Hematopoietic multipotent progenitor cell (in vitro differentiated cells): ENCODE measurements at places on chromosomes 4 and X. TPM values are rescaled to one million over a fixed set of nuclear protein-coding genes. Genes with fewer than 3 reads are reported as not detected.

The TMPRSS11B gene
- total RNA-seq: not detected

The PDE6B gene
- total RNA-seq: 36.4 TPM

The HAND2 gene
- total RNA-seq: not detected

The FOXR2 gene
- total RNA-seq: not detected

The BRS3 gene
- not detected for total RNA-seq

- DNase-seq: no peak
Observed at GRCh38 chr4:145207934-145208333, 27.5 kb upstream of the OTUD4 start.

DNA sequence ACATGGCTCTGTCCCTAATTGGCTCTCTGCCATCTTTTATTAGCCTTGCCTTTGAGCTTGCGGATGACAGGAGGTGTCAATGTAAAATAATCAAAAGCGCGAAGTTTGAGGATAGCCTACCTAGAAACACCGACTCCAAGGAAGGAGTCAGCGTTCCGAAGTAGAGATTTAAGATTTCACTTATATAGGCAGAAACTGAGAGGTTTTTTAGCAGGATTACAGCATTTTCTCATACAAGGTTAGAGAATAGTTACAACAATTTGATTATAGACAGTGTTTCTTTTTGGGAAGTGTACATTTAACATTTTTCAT is 499 bp upstream of the NFXL1 start:
- no peak for DNase-seq

DNA sequence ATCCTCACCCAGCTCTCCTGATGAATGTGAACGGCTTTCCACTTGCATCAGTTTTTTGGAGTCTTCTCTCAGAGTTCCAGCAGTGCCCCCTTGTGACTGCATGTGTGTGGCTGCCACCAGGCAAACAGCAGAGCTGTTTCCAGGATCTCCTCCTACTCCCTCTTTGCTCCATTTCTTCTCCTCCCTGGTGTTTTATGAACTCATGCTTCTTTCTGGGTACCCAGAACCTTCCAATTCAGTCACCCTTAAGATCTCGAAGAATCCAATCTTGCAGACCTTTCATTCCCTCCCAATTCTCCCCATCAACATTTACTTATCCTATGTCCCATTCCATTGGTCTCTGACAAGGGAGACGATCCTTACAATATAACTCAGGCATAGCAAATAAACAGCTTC is 6.8 kb upstream of the TCEANC start:
- DNase-seq: no peak

- no peak for DNase-seq
Observed at GRCh38 chrX:53479301-53479700, 45.1 kb upstream of the HSD17B10 start.

GRCh38 chr4:76989391-76990061 is 40.0 kb downstream of the SEPTIN11 start:
- peak; percentile 50 for DNase-seq

DNA sequence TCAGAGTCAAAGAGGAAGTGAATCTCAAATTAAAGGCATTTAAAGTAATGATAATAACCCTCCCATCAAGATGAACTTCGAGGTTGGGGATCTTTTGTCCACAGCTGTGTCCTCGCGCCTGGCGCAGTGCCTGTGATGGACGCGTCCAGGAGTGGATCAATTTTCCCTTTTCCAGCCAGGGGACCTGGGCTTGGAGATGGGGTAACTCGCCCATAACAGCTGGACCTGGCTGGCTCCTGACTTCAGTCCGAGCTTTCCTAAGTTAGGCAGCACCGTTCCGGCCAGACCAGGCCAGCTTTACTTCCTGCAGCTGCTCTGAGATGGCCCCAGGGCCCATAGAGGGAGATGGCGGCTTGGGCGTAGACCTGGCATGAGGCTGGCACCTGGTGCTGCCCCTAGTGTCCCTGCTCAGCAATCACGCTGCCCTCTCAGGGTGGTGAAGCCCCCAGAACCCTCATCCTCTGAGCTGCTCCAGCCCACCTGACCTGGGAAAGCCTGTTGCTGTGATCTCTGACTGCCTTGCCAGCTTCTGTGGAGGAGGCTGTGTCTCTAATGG is 23.9 kb downstream of the ADRA2C start:
- no peak for DNase-seq

GRCh38 chrX:9604111-9604907 is 139.5 kb downstream of the TBL1X start:
- no peak for DNase-seq

DNA sequence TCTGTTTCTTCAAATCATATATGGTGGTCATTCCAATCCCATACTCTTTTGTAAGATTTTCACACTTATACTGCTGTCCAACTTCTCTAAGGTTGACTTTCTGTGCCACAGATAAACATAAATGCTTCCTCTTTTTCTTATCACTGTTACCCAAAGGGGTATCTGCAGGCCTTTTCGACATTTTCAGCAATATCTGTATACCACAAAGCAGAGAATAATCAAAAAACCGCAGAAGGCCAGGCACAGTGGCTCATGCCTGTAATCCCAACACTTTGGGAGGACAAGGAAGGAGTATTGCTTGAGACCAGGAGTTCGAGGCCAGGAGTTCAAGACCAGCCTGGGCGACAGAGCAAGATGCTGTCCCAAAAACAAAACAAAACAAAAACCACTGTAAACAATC is 3.1 kb upstream of the RFC1 start:
- peak; percentile 61 for DNase-seq

- DNase-seq: no peak
Observed at GRCh38 chr4:85457752-85458467, 17.0 kb upstream of the ARHGAP24 start.

- DNase-seq: no peak
Observed at GRCh38 chr4:17630228-17630627, 15.8 kb downstream of the MED28 start.

GRCh38 chr4:66032571-66032970 is 362.3 kb upstream of the EPHA5 start:
- no peak for DNase-seq

DNA sequence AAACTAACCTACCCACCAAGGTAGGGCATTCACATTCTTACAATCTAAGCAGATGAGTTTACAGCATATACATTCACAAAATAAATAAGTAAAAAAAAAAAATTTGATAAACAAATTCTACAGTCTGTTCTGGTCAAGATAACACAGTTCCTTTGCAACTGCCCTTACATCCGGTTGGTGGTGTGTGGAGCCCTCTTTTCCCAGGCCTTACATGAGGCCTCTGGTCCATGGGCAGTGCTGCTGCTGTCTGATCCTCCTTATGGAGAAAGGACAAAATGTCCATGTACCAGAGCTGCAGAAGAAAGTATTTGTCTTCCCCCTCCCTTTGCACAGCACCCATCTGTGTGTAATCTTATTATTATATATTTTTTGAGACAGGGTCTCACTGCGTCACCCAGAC is 2.2 kb upstream of the SEPTIN11 start:
- DNase-seq: no peak

DNA sequence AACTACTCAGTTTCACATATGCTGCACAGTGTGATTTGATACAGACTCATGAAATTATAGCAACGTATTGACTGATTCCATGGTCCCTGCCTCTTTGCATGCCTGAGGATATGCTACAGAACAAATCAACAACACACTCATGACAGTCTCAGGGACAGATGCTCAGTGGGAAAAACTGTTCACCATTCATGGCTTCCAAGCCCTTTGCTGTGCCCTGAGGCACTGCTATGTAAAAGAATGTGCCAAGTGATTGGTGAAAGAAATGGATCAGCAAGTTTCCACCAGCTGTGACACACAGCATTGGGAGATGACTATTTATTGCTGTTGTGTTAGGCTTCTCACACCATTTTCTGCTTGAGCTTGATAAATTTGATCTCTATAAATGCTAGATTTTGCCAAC is 825.6 kb upstream of the INTU start:
- no peak for DNase-seq

GRCh38 chrX:56978172-56978571 is 17.2 kb downstream of the SPIN3 start:
- no peak for DNase-seq

DNA sequence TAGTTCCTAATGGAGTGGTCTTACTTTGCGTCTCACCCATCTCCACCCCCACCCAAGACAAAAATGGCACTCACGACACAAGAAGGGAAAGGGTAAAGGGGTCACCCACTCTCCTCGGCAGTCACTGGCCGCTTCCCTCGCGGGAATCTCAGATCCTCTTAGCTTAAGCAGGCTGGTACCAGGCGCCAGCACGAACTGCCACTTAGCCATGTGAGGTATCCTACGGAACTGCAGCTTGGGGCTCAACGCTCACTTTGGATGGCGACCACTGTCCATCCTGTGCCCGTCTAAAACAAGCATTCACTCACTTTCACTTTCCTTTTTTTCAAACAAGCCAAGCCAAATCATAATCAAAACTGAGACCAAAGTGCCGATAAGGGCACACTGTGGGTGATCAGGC is 14.6 kb upstream of the MAGIX start:
- DNase-seq: no peak
